ENCODE measurements at places on chromosomes 6 and 20. TPM values are rescaled to one million over a fixed set of nuclear protein-coding genes. Genes with fewer than 3 reads are reported as not detected.

Gene COL20A1
- not detected for total RNA-seq

DNA sequence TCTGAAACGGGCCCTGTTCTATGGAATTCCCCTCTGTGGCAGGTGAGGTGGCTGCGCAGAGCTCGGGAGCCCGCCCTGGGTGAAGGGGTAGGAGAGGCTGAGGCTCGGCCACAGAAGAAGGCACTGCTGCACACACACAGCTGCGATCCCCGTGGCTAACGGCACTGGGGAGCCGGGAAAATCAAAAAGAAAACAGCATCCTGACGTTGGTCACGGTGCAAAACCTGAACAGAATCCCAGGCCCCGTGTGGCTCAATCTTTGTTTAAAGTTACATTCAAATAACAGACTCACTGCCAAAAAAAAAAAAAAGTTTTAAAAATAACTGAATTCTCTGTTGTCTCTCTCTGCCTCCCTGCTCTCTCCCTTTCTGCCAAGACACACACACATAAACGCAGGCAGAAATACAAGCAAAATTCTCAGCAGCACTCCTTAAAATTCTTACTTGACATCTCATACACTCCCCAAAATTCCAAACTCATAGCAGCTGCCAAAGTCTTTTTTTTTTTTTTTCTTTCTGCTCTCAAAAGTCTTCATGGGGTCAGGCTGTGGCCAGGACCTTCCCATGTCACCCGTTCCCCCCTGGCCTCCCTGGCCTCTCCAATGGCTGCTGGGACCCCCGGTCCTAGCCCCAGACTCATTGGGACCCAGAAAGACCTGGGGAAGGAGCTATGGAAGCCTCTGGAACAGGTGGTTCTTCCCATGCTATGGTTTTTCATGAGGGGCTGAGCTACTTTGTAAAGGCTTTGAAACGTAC, 248.8 kb downstream of the TTLL2 start:
- no peak overlapping the region for H3K4me3 ChIP-seq
- H3K36me3 ChIP-seq: no peaks in the 10 kb centered on the region
- peak overlapping the region; percentile 74 for H3K27ac ChIP-seq
- DNase-seq: peak; percentile 71
- H3K27me3 ChIP-seq: no peaks in the 10 kb centered on the region

Gene SLC12A5
- total RNA-seq: not detected

Gene IPCEF1
- 2.0 TPM for total RNA-seq
